ENCODE measurements at places on chromosomes 12 and 14. TPM values are rescaled to one million over a fixed set of nuclear protein-coding genes. Genes with fewer than 3 reads are reported as not detected.

Gene ZNF664
- 122 TPM for total RNA-seq

Gene DRAM1
- total RNA-seq, result 44.1 TPM

Gene CCDC60
- 3.1 TPM for total RNA-seq

GRCh38 chr12:76680940-76681339 is 83.0 kb upstream of the ZDHHC17 start:
- no peak for DNase-seq

DNA sequence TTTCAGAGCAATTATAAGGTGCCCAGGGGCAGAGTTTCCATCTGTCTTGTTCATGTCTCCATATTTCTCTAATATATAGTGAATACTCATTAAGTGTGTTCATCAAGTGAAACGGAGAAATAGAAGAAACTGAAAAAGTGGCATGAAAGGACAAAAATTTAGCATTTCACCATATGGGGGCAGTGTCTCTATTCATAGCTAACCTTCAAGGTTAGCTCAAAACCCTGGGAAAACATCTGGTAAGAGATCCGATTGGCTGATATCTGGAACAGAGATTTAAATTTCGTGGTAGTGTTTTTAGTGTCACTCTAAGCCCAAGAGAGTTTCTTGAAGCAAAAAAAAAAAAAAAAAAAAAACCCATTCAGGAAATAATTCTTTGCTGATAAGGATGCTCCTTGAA is 367.5 kb downstream of the DAD1 start:
- DNase-seq, result no peak

DNA sequence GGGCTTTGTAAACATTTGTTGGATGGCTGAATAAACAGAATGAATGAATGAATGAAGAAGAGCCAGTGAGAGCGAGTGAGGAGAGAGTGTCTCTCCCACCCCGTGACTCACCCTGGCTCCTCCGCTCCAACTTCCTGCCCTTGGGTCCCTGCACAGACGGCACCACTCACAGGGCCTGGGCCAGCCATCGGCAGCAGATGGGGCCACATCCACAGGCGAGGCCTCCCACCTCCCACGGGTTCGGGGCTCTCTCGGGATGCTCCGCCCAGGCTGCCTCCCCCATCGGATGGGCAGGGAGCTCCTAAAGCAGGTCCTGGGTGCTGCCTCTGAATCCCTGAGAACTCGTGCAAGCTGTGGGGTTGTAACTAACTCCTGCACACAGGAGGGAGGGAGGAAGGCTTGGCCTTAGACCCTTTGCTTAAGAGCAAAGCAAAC is 41.3 kb downstream of the CCNK start:
- DNase-seq, result no peak

GRCh38 chr12:74918291-74918690 is 291.3 kb downstream of the KCNC2 start:
- no peak for DNase-seq

DNA sequence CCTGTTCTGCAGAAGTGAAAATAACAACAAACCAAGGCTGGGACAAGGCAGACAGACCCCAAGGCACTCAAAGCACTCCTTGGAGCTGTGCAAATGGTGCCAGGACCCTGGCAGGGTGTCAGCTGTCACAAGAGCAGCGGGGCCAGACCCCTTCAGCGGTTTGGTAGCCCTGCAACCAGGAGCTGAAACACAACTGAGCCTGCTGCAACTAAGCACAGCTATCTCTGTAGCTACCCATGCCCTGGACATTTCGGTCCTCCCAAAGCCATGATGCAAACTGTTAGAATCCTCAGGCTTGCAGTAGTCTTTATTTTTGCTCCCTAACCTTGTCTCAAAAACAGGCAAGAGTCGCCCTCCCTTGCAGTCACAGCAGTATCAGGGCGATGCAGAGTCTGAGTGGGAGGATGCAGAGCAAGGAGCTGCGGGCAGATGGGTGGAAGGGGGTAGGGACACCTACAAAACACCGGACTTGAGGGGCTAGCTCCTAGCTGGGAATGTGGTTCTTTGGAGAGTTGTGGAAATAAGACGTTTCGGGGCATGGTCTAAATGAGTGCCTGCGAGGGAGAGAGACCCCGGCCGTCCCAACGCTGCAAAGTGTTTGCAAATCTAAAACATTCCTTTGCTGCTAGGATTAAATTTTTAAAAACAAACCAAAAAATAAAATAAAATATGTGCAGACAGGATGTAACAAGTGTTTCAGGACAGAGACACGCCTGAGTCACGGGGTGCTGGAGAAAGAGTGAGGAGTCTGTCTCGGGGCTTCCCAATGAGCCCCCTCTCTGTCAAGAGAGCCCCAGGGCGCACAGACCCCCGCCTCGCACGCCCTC is 1.0 kb downstream of the NUAK1 start:
- DNase-seq, result no peak

- DNase-seq, result no peak
Observed at GRCh38 chr12:77243345-77243744, 178.0 kb upstream of the E2F7 start.

All from kidney epithelial cell (primary cell).